ENCODE measurements at places on chromosomes 13 and 19.

GRCh38 chr19:37583340-37583739, 11.3 kb downstream of the ZNF571 start:
- no peaks in the 10 kb centered on the region for H3K27me3 ChIP-seq
- H3K36me3 ChIP-seq = no peaks in the 10 kb centered on the region
- H3K4me3 ChIP-seq = no peak overlapping the region
- no peaks in the 10 kb centered on the region for H3K4me1 ChIP-seq
- DNase-seq = no peak

- peaks cover 13% of the 10 kb centered on the region for H3K4me1 ChIP-seq
- H3K27me3 ChIP-seq = no peaks in the 10 kb centered on the region
- no peak for DNase-seq
- peak within 1 kb of the TSS; percentile 29 for H3K4me3 ChIP-seq
Observed at GRCh38 chr19:2282062-2282861, at the start of gene PEAK3. Gene PEAK3, minus strand, starts transcription at chr19:2282175. Its CDS starts 1,244 bp downstream, at chr19:2280931.

- H3K4me1 ChIP-seq = no peaks in the 10 kb centered on the region
- no peak overlapping the region for H3K27ac ChIP-seq
- no peaks in the 10 kb centered on the region for H3K36me3 ChIP-seq
- no peak overlapping the region for H3K4me3 ChIP-seq
- H3K27me3 ChIP-seq = no peaks in the 10 kb centered on the region
Observed at GRCh38 chr13:90187478-90188350, 1159.8 kb upstream of the MIR17HG start.

DNA sequence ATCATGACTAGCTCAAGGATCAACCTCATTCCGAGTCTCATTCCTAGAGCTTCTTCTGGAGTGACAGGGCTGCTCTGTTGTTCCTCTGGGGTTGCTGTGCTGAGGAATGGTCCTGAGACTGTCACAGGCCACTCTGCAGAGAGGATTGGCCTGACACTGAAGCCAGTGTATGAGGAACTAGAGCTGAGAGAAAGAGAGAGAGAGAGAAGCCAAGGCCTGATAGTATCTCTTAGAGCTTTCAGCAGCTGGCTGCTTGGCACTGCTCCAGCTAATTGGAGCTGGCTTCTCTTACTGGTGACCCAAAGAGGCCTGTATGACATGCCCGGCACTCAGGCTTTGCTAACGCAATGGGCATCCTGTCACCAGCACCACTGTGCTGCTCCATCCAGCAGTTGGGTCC, 73.4 kb upstream of the FLT1 start:
- H3K4me1 ChIP-seq = no peaks in the 10 kb centered on the region
- H3K36me3 ChIP-seq = no peaks in the 10 kb centered on the region
- H3K27me3 ChIP-seq = no peaks in the 10 kb centered on the region
- H3K4me3 ChIP-seq = no peak overlapping the region
- no peak overlapping the region for H3K27ac ChIP-seq

- no peak for DNase-seq
Observed at GRCh38 chr13:113117335-113117872, 5.2 kb upstream of the F10 start.

GRCh38 chr19:645912-646778, 6.5 kb downstream of the FGF22 start:
- H3K36me3 ChIP-seq = peaks cover 51% of the 10 kb centered on the region
- H3K4me1 ChIP-seq = no peaks in the 10 kb centered on the region
- H3K27me3 ChIP-seq = no peaks in the 10 kb centered on the region
- no peak overlapping the region for H3K4me3 ChIP-seq

- no peaks in the 10 kb centered on the region for H3K36me3 ChIP-seq
- peak overlapping the region; percentile 71 for H3K27ac ChIP-seq
- DNase-seq = no peak
- H3K4me1 ChIP-seq = peaks cover 14% of the 10 kb centered on the region
- H3K4me3 ChIP-seq = peak overlapping the region; percentile 51
Observed at GRCh38 chr13:46893221-46893740, 3.6 kb downstream of the HTR2A start.
